Right atrium auricular region (tissue), 2 donors: ENCODE measurements at places on chromosomes 13 and 19. TPM values are rescaled to one million over a fixed set of nuclear protein-coding genes. Genes with fewer than 3 reads are reported as not detected.

Gene ZNF333
- total RNA-seq, result 15.4 TPM

Gene TMEM272
- 0.74 TPM for total RNA-seq

Gene ALOX5AP
- total RNA-seq, result 7.4 TPM

Gene REEP6
- total RNA-seq, result 2.3 TPM

Gene CGB7
- total RNA-seq, result not detected

Gene GRIN2D
- total RNA-seq, result 0.33 TPM

Gene FARP1
- total RNA-seq, result 15.5 TPM

Gene CEACAM4
- 0.67 TPM for total RNA-seq

Gene ZNF132
- total RNA-seq, result 3.1 TPM

Gene DMKN
- total RNA-seq, result 6.9 TPM

Gene BABAM1
- total RNA-seq, result 67.9 TPM

Gene LCP1
- 8.6 TPM for total RNA-seq

Gene CYP2S1
- total RNA-seq, result 0.59 TPM

Gene NTN5
- not detected for total RNA-seq

Gene LTBP4
- total RNA-seq, result 257 TPM

Gene CASP14
- total RNA-seq, result not detected

Gene ZNF525
- total RNA-seq, result 3.3 TPM

Gene NUMBL
- 28.1 TPM for total RNA-seq

Gene TNFSF13B
- 1.4 TPM for total RNA-seq

Gene VAV1
- 0.52 TPM for total RNA-seq

Gene PSG11
- total RNA-seq, result not detected

Gene PCDH20
- total RNA-seq, result 50.7 TPM

Gene NAPSA
- not detected for total RNA-seq

Gene SBK3
- total RNA-seq, result 103 TPM

Gene C19orf53
- 272 TPM for total RNA-seq

Gene THAP8
- 5.7 TPM for total RNA-seq

Gene POMP
- total RNA-seq, result 93.7 TPM

Gene CCL25
- total RNA-seq, result not detected

Gene GRIK5
- 17.1 TPM for total RNA-seq

Gene SYMPK
- total RNA-seq, result 16.4 TPM

Gene LGALS13
- total RNA-seq, result not detected

Gene JSRP1
- 0.39 TPM for total RNA-seq

Gene ZNF728
- 4.1 TPM for total RNA-seq

Gene NLRP11
- not detected for total RNA-seq

Gene LMTK3
- total RNA-seq, result 1.3 TPM

Gene REXO1
- total RNA-seq, result 9.6 TPM

Gene SHISA7
- not detected for total RNA-seq

Gene DCT
- 0.39 TPM for total RNA-seq

Gene LILRB4
- total RNA-seq, result 2.0 TPM

Gene GPR183
- 7.6 TPM for total RNA-seq

Gene ADAMTSL5
- total RNA-seq, result 27.2 TPM

Gene CYP2A6
- not detected for total RNA-seq

Gene GAS6
- total RNA-seq, result 254 TPM

Gene ZNF699
- total RNA-seq, result 8.0 TPM

Gene ZNF296
- total RNA-seq, result not detected

Gene LHB
- not detected for total RNA-seq

Gene TEAD2
- 45.3 TPM for total RNA-seq
